NCI-H524 treated with DMSO at 0.1 percent for 48 hours (cell line): ENCODE measurements at places on chromosomes 1 and 21.

DNA sequence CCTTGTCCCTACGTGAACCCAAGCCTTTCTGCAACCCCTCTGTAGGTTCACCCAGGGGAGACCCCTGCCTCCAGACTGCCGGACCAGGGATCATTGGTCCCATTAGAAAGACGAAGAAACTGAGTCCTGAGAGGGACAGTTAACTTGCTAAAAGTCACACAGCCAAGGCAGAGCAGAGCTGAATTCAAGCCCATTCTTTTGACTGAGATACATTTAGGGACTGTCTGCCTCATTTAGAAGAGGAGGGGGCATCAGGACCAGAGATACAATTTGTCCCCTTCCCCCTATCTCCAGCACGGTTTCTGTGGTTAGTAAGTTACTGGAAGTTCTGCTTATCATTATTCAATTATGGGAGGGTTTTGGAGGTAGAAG is 19.1 kb downstream of the KCNQ4 start:
- no peak for DNase-seq

- DNase-seq = no peak
Measured at GRCh38 chr1:230218667-230219066, 151.6 kb downstream of the GALNT2 start.

DNA sequence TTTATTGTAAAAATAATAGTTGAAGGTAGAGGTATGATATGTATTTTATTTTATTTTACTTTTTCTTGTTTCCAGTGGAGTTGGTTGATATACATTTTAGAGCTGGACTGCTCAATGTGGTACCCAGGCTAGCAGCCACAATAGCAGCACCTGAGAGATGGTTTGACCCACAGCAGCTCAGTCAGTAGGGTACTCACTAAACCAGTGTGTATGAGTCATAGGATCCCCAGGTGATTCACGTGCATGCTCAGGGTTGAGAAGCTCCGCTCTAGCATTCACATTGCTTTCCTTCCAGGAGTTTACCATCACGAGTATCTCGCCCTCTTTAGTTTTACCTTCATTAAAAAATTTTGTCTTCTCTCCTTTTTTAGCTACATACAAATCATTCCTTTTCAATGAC is 96.0 kb upstream of the PAXBP1 start:
- no peak for DNase-seq

- DNase-seq = no peak
Measured at GRCh38 chr1:153542956-153543711, 2.4 kb upstream of the S100A5 start.

GRCh38 chr1:5297180-5297885 is 642.9 kb downstream of the AJAP1 start:
- no peak for DNase-seq

GRCh38 chr1:26991310-26992116 is 2.0 kb upstream of the TRNP1 start:
- peak; percentile 55 for DNase-seq

GRCh38 chr1:24970399-24970753 is 40.3 kb upstream of the RUNX3 start:
- DNase-seq = peak; percentile 51

GRCh38 chr1:150386592-150386991 is 22.6 kb downstream of the RPRD2 start:
- DNase-seq = no peak

GRCh38 chr1:73411479-73411878 is 786.5 kb downstream of the LRRIQ3 start:
- DNase-seq = no peak

DNA sequence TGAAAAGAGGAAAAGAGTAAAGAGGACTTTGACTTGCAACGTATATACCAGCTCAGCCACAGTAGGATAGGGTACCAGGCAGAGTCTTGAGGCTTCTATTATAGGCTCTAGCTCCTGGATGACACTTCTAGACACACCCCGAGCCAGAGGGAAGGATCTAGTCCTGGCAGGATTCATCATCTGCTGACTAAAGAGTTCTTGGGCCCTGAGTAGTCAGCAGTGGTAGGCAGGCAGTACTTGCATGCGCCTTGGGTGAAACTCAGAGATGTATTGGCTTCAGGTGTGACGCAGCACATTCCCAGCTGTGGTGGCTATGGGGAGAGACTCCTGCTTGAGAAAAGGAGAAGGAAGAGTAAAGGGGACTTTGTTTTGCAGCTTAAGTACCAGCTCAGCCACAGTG is 162.3 kb upstream of the APP start:
- no peak for DNase-seq

- DNase-seq = no peak
Measured at GRCh38 chr1:158154501-158154900, 26.2 kb upstream of the CD1D start.

GRCh38 chr1:209733409-209734192 is 22.3 kb upstream of the TRAF3IP3 start:
- no peak for DNase-seq

DNA sequence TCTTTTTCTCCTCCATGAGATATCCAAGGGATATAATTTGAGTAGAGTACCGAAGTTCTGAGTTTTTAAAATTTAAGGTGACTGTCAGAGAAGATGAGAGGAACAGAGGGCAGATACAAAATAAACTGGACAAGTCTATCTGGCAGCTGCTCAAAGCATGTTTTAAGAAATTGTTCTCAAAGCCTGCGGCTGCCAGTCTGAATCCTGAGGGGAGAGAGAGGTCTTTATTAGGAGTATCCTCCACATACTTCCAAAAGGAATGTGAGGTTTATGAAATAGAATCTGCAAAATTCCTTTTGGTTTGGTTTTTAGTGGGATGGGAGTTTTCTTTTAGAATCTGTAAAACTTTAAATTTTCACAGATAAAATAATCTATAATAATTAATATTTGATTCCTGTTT is 41.3 kb downstream of the TTC13 start:
- DNase-seq = no peak

DNA sequence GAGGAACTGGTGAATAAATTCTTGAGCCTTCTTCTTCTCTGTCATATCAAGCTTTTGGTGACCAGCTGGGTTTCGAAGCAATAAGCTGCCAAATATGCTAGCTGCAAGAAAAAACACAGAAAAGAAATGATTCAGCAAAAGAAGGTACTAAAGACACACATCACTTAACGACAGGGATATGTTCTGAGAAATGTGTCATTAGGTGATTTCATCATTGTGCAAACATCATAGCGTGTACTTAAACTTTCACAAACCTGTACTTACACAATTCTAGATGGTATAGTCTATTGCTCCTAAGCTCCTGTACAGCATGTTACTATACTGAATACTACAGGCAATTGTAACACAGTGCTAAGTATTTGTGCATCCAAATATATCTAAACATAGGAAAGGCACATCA is 2.9 kb upstream of the MTF1 start:
- DNase-seq = no peak

DNA sequence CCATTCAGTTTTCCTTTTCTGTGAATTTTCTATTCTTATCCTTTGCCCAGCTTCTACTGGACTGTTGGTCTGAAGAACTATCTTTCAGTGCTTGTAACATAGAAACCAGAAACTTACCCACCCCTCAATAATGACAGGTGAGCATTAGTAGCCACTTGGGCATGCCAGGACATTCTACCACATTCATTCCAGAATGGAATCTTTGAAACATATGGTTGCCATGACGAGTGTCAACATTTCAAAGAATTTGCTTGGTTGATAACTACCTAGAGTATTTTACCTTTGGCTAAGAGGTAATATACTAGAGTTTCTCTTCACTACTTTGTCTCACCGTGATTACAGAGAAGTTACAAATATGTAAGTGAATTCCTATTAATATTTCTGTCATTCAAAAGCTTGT is at the start of gene MROH9:
MROH9 (plus strand) TSS at position 304 of the 400 bp plus-strand sequence. CDS start 10,023 bp downstream, outside the sequence.
- DNase-seq = no peak

- DNase-seq = no peak
Measured at GRCh38 chr1:206925106-206925736, 3.5 kb upstream of the FCMR start.

DNA sequence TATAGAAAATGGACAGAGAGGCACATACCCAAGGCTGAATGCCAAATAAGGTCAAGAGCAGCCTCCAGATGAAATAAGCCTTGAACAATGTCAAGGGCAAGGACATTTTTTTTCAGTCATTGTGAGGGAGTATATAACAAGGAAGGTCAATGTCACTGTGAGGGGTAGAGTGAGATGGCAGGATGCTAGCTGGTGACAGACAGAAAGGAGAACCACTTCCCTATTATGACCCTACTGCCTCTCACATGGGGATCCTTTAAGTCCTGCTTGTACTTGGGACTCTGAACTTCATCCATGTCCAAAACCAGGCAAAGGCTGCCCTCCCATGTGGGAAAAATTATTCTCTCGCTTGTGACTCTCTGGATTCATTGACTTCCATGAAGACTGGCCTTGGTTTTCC is 119.5 kb upstream of the COA6 start:
- DNase-seq = no peak

DNA sequence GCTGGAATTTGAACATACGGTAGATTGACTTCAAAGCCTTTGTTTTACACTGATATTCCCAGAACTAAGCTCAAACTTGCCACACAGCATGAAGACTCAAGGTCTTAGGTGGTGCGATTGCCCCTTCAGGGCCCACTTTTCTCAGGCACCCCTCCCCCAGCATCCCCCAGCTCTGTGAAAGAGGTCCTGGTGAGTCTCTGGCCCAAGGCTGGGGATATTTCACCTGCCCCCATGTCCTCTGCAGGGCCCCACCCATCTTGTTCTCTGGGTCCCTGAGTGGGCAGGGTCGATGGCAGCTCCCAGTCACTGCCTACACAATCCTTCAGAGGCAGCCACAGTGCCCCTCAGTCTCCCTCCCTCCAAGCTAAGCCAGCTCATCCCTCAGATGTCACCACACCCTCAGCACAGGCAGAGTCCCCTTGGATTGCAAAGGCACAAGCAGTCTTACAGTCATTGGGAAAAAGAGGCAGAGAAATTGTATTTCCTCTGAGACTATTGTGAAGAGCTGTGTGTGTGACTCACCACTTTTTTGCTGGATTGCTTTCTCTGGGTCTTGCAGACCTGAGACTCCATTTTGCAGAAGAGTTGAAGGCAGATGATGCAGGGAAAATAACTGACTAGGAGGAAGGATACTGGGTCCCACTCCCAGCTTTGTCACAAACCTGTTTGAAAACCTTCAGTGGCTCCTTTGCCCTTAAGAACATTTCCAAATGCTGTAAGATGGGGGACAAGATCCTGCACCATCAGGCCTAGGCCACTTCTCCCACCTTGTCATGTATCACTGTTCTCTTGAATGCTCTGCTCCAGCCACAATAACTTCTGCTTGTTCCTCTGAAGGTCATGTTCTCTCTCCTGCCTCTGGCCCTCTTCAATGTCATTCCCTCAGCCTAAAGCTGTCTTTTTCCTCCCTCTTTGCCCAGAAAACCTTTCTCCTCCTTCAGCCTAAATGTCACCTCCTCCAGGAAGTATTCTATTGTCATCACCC is 119.1 kb upstream of the GRIK3 start:
- no peak for DNase-seq

DNA sequence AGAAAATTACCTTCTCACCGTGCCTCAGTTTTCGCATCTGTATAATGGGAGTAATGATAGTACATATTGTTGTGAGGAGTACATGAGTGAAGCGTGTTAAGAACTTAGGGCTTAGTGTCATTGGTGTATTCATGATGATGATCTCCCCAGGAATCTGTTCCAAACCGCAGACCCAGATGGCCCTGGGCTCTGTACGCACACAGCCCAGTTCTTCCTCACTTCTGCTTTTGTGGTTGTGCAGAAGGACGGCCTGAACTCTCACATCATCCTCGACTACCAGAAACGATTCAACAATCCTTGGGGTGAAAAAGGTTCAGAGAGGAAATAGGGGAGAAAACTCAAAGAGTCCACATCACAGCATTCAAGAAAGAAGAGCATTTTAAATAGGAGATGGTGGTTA is 323.0 kb downstream of the CAMTA1 start:
- DNase-seq = no peak

GRCh38 chr1:247180581-247180980 is 8.8 kb upstream of the ZNF124 start:
- no peak for DNase-seq

- DNase-seq = no peak
Measured at GRCh38 chr21:26972192-26972591, 5.3 kb upstream of the ADAMTS5 start.

- no peak for DNase-seq
Measured at GRCh38 chr1:86436041-86436440, 12.1 kb downstream of the CLCA2 start.

DNA sequence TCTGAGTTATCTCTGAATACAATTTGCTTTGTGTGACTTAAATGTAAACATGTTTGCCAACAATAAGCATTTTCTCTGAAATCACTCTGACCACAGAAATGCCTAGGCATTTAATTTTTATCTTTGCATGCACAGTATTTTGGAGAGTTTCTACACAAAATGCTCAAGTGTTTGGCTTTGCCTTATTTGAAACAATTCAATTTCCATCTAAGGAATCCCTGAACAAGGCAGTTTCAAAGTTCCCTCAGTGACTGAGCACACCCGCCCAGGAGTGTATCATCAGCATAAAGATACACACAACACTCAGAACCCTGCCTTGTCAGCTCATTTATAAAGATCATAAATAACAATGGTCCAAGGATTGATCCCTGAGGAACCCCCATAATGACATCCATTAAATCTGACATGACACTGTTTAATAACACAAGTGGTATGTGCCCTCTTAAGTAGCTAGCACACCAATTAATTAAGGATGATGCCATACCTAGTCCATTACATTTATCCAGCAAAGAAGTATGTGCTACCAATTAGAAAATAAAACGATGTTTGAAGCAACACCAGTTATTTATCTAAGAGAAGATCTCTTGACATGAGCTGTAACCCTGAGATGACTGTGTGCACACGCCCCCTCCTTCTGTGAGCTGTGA is 585.8 kb downstream of the ADGRL2 start:
- DNase-seq = no peak

GRCh38 chr1:174988986-174989385 is 10.8 kb upstream of the CACYBP start:
- no peak for DNase-seq

DNA sequence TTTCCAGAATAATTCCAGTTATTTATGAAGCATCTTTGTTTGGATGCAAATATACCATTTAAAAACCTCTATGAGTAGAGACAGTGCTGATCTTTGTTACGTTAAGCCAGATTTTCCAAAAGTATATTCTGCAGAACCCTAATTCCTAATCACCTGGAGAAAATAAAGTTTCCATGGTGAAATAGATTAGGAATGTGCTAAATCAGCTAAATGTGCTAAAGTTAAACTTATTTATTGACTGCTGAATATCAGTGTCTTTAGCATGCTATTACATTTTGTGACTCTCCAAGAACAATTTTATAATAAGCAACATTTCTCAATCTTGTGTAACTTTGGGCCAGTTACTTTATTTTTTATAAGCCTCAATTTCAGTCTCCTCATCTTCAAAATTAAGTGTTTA is 196.3 kb upstream of the NFIA start:
- DNase-seq = no peak

GRCh38 chr1:161297415-161297814 is 12.4 kb downstream of the MPZ start:
- no peak for DNase-seq

- DNase-seq = no peak
Measured at GRCh38 chr1:189623336-189623735, 854.3 kb downstream of the BRINP3 start.

- no peak for DNase-seq
Measured at GRCh38 chr21:32748529-32748928, 20.7 kb upstream of the SYNJ1 start.
